ENCODE measurements at places on chromosomes 5 and 9.

DNA sequence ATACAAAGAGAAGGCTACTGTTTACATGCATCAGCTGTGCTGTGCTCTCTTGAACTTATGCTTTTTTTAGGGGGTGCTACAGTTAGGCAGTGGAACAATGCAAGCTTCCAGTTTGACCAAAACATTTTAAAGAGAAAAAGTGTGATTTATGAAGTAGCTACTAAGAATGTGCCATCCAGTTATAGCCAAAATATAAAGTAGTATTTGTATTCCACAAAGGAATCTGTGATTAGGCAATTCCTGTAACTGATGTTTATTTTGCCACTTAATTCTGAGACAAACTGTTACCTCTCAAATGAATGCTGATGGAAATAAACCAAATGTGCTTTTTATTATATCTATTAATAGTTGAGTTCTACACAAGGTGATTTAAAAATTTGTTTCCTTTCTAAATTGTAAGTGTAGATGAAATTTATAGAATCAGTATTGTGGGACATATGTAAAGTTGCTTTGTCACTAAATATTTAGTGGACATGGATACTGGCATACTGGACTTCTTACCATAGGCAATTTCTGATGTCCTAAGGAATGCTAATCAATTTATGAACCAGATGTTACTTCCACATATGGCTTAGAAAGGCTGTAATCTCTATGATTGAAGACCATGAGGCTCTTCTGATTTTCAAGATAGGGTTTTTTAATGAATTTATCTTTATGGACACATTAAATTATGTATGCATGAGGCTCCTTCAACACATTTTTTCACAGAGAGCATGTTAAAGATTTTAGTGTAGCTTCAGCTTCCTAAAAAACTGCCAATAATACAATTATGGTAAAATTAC lies 410.2 kb downstream of the PRR16 start:
- H3K27ac ChIP-seq, result no peak overlapping the region
- H3K36me3 ChIP-seq, result no peaks in the 10 kb centered on the region
- H3K4me3 ChIP-seq, result no peak overlapping the region
- H3K4me1 ChIP-seq, result no peaks in the 10 kb centered on the region
- DNase-seq, result no peak

- H3K4me3 ChIP-seq, result no peak overlapping the region
- H3K27ac ChIP-seq, result peak overlapping the region; percentile 65
- no peaks in the 10 kb centered on the region for H3K36me3 ChIP-seq
Observed at GRCh38 chr5:78779771-78780616, 131.4 kb upstream of the LHFPL2 start.

GRCh38 chr5:107340631-107341030 lies 330.1 kb downstream of the EFNA5 start:
- H3K36me3 ChIP-seq, result no peaks in the 10 kb centered on the region
- H3K27ac ChIP-seq, result no peak overlapping the region
- H3K4me1 ChIP-seq, result peaks cover 16% of the 10 kb centered on the region

GRCh38 chr5:148201151-148201550 lies 1.7 kb upstream of the SPINK6 start:
- H3K4me3 ChIP-seq, result no peak overlapping the region
- H3K27me3 ChIP-seq, result no peaks in the 10 kb centered on the region
- DNase-seq, result no peak
- H3K36me3 ChIP-seq, result no peaks in the 10 kb centered on the region
- no peak overlapping the region for H3K27ac ChIP-seq

GRCh38 chr9:108663422-108663821 lies 192.4 kb downstream of the ACTL7B start:
- H3K27me3 ChIP-seq, result no peaks in the 10 kb centered on the region
- H3K27ac ChIP-seq, result peak overlapping the region; percentile 17
- DNase-seq, result no peak
- H3K36me3 ChIP-seq, result no peaks in the 10 kb centered on the region
- H3K4me1 ChIP-seq, result peaks cover 22% of the 10 kb centered on the region
- no peak overlapping the region for H3K4me3 ChIP-seq

DNA sequence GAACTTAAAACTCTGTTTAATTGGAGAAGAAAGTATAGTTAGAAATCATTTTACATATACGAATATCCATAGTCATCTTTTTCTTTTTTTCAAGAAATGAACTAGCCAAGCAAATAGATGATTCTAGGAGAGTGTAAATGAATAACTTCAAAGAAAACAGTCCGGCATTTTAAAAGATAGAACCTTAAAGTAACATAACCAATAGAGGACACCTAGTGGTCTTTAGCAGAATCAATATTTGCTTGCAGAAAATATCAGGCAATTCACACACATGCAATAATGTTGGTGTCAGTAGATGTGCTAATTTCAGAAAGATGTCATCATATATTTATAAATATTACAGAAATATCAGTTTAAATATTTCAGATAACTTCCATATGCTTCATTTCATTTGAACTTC lies 57.1 kb downstream of the HCN1 start:
- no peak for DNase-seq
- no peak overlapping the region for H3K27ac ChIP-seq
- H3K36me3 ChIP-seq, result no peaks in the 10 kb centered on the region
- H3K4me1 ChIP-seq, result no peaks in the 10 kb centered on the region
- no peak overlapping the region for H3K4me3 ChIP-seq

DNA sequence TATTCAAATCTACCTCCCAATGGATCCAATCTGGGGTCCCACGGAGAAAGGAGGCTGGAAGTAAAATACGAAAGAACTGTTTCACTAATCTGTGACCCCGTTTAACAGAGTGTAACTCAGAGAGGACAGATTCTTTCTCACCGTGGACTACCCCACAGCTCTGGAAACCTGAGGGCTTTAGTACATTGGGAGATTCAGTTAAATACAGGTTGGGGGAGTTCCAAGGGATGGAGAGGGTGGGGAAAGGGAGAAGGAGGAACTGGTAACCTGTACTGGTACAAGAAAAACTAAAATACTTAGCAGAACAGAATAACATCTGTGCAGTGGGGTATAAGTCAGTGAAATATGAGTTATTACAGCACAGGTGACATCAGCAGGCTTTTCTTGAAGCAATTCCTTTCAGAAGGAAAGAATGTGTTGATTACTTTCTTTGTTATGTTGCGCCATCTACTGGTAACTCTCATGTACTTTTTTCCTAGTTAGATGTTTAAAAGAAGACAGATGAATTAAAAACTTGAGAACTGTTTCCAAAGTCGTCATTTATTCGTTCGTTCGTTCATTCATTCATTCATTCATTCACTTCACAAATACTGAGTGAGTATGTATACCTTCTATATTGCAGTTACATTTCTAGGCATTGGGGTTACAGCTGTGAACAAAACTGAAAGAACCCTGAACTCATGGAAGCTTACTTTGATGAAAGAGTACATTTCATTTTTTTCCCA lies 30.0 kb upstream of the STOM start:
- H3K27ac ChIP-seq, result no peak overlapping the region
- H3K27me3 ChIP-seq, result no peaks in the 10 kb centered on the region
- peaks cover 6% of the 10 kb centered on the region for H3K4me1 ChIP-seq
- DNase-seq, result no peak
- no peak overlapping the region for H3K4me3 ChIP-seq

DNA sequence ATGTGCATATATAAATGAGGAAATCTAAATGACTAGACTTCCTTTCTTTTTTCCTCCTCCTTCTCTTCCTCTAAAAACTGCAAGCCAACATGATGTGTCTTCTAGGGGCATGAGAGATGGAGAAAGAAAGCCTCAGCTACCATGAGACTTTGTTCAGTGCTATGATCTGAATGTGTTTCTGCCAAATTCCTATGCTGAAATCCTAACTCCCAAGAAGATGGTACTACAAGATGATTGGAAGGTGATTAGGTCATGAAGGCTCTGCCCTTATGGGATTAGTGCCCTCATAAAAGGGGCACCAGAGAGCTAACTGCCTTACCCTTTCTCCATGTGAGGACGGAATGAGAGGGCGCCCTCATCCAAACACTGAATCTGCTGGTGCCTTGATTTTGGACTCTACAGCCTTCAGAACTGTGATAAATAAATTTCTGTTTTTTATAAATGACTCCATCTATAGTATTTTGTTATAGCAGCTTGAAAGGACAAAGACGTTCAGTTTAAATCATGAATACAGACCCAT lies 72.2 kb upstream of the IL6ST start:
- no peak for DNase-seq
- peaks cover 13% of the 10 kb centered on the region for H3K4me1 ChIP-seq
- H3K36me3 ChIP-seq, result no peaks in the 10 kb centered on the region
- no peak overlapping the region for H3K4me3 ChIP-seq
- no peaks in the 10 kb centered on the region for H3K27me3 ChIP-seq

GRCh38 chr9:112378328-112379176 lies 1.4 kb upstream of the HSDL2 start:
- no peaks in the 10 kb centered on the region for H3K36me3 ChIP-seq
- H3K27me3 ChIP-seq, result no peaks in the 10 kb centered on the region
- peak overlapping the region; percentile 95 for H3K27ac ChIP-seq
- H3K4me1 ChIP-seq, result peaks cover 30% of the 10 kb centered on the region
- DNase-seq, result no peak

DNA sequence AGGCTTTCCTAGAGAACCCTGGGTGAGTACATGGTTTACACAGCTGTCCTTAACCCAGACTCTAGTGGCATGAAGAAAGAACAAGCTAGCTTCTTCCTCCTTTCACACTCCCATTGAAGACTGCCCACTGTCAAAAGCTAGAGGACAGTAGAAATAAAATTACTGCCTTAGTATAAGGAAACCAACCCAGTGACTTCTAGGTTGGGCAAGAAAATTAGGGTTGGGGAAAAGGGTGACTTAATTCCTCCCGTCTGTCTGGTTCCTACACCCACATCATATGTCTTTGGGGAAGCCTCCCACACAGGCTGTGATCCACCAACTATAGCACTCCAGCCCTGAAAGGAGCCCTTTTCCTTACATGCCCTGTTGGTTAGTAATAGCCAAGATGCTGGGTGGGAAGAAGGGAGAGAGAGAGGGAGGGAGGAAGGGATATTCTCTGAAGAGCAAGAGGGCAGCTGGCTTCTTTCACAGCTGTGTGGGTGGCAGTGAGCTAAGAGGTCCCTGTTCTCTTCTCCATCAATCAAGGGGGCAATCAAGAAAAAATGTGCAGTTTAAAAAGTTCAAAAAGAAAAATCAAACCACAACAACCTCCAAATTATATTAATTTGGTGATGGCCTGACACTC lies 21.7 kb downstream of the HBEGF start:
- no peaks in the 10 kb centered on the region for H3K27me3 ChIP-seq
- no peak for DNase-seq
- peaks cover 36% of the 10 kb centered on the region for H3K4me1 ChIP-seq
- H3K4me3 ChIP-seq, result no peak overlapping the region

DNA sequence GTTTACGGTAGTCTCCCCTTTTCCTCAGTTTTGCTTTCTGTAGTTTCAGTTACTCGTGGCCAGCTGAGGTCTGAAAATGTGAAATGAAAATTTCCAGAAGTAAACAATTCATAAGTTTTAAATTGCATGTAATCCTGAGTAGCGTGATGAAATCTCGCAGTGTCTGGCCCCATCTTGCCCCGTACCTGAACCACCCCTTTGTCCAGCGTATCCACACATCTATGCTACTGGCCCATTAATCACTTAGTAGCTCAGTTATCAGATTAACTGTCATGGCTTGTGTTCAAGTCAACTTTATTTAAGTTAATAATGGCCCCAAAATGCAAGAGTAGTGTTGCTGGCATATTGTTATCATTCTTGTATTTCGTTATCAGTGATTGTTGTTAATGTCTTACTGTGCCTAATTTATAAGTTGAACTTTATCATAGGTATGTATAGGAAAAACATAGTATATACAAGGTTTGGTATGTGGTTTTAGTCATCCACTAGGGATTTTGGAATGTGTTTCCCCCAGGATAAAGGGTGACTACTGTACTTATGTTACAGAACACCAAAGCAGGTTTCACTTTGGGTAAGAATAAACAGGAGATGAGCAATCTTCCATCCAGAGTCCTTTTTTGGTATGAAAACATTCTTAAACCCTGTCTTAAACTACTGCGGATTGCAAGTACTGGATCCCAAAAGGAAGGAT lies 118.4 kb upstream of the KCNN2 start:
- H3K27me3 ChIP-seq, result no peaks in the 10 kb centered on the region
- no peaks in the 10 kb centered on the region for H3K36me3 ChIP-seq
- no peak overlapping the region for H3K27ac ChIP-seq
- DNase-seq, result no peak
- H3K4me3 ChIP-seq, result no peak overlapping the region

DNA sequence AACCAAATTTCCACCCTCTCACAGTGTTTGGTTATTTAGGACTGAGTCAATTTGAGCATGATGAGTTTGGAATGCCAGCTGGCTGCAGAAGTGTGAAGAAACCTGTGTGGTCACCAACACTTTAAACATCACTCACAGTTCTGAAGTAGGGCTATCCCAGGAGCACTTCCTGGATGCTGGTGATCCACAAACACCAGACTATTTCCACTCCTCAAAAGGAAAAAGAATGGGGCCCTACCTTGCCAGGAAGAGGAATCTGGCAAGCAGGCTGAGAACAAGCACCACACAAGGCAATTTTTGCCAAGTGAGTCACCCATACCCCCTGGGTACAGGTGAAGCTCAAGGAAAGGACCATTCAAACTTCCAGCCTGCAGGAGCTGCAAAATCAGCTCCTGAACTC lies 294.2 kb upstream of the PTGER4 start:
- H3K36me3 ChIP-seq, result no peaks in the 10 kb centered on the region
- no peaks in the 10 kb centered on the region for H3K27me3 ChIP-seq
- no peak overlapping the region for H3K27ac ChIP-seq
- DNase-seq, result no peak
- H3K4me1 ChIP-seq, result no peaks in the 10 kb centered on the region
- H3K4me3 ChIP-seq, result no peak overlapping the region

DNA sequence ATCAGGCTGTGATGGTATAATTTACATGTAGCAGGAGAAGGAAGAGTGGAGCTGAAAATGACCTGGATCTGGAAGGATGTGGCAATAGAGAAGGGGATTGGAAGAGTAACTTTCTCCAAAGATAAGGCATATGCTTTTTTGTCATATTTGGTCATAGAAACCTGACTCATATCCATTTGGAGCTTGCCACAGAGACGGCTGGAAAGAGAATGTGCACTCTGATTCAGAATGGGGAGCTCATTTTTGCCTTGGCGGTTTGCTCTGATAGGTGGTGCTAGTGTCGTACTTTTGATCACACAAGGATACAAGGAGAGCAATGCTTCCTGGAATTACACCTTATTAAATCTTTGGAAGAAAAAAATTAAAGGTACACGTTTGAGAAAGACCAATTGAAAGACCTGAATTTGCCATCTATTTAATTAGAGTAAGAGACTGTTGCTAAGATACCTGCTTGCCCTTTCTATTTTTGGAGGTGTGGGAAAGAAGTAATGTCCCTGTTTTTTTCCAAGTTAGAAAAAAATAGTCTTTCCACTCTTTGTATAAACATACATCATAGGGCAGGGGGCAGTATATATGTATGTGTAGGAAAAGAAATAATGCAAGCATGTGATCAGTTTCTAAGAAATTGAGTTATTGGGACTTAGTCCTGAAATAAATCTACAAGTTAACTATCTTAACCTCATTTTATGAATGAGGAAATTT lies 5.4 kb downstream of the LSM11 start:
- H3K36me3 ChIP-seq, result peaks cover 19% of the 10 kb centered on the region
- no peaks in the 10 kb centered on the region for H3K27me3 ChIP-seq
- no peak for DNase-seq
- H3K4me1 ChIP-seq, result peaks cover 24% of the 10 kb centered on the region
- H3K4me3 ChIP-seq, result no peak overlapping the region

- DNase-seq, result no peak
- H3K36me3 ChIP-seq, result no peaks in the 10 kb centered on the region
- no peak overlapping the region for H3K4me3 ChIP-seq
Observed at GRCh38 chr5:15799014-15799413, 299.0 kb downstream of the FBXL7 start.
